ENCODE measurements at places on chromosomes 6 and 20.

GRCh38 chr20:59402681-59403080 lies 102.3 kb downstream of the EDN3 start:
- DNase-seq: peak; percentile 21

DNA sequence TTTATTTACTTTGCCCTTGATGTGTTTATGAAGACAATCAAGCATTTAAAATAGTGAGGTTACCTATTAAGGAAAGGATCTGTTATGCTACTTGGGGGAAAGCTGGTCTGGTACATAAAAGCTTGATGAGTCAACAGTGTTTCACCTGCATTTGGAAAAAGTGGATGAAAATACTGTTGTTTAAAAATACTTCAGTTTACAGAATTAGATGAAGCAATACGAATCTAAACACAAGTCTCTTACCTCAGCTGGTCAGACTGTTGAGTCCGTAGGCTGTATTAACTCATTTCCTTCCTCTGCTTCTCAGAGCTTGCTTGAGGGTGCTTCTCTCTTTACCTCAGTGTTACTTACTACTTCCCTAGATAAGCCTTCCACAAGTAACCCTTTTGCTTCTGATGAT lies 36.1 kb downstream of the NKX2-4 start:
- no peak for DNase-seq

GRCh38 chr6:95577304-95578105 lies at the start of gene MANEA:
Gene MANEA, plus strand, starts transcription at chr6:95577535. Its CDS starts 8,905 bp downstream, at chr6:95586440.
- DNase-seq: peak; percentile 69

GRCh38 chr6:37615564-37616340 lies 81.9 kb downstream of the MDGA1 start:
- no peak for DNase-seq

GRCh38 chr20:62145688-62146018 lies 2.1 kb downstream of the SS18L1 start:
- DNase-seq: no peak

- DNase-seq: no peak
These were observed 142.1 kb upstream of the MLN start for GRCh38 chr6:33945931-33946330.

DNA sequence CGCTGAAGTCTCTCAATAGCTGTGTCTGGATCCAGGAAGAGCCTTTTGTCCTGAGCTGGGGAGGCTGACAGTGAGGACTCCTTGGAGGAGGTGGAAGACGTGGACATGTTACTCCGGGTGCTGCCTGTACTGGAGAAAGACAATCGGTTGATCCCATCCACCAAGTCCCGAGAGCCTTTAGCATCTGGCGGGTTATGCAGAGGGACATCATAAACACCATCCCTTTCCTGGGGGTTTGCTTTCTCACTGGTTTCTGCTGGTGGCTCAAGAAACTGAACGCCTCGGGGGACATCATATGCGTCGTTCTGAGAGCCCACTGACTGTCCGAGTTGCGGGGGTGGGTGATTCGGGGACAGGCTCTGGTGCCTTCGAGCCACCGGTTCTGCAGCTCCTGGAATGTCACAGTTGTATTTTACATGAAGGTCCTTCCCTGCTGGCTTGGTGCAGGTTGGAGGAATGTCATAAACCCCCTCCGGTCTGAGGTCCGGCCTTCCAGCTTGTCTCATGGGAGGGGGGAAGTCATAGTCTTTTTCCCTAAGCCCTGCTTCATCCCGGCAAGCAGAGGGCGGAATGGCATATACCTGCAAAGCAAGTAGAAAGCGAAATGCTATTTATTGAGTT lies 41.7 kb downstream of the NEDD9 start:
- no peak for DNase-seq

- no peak for DNase-seq
These were observed 23.2 kb downstream of the RBCK1 start for GRCh38 chr20:431012-431904.

DNA sequence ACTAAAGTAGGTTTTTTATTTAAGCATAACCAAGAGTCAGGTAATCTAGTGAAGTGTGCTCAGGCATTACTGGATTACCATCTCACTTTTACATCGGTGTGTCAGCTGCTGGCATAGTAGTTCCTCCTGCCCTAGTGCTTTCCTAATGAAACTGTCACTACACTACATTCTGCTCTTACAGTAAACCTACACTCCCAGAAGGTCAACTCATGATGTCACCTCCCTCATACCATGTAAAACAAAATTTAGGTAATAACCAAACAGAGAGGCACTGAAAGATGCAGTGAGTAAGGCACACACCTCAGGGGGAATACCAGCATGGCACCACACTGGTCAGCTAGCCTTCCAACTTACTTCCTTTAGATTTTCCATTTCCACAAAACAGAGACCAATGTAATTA lies 23.3 kb downstream of the HUS1B start:
- DNase-seq: no peak

DNA sequence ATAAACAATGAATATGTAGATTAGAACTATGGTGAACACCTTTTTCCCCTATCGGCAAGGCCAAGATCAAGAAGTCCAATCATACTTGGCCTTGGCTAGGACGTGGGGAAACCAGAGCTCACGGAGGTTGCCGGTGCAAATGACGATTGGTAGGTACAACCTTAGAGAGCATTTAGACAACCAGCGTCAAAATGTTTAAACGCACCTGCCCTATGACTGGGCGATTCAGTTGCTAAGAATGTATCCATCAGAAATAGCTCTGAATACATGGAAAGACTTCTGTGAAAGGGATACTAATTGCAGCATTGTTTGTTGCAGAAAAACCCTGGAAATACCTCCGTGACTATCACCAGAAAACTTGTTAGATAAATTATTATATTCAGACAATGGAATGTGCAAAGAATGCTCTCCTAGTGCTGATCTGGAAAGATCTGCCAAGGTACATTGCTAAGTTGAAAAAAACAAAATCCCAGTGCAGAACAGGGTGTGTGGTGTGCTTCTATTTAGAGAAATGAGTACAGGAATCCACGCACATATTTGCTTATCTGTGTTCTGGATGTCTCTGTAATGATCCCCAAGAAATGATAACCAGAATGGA lies 48.0 kb upstream of the PTPN1 start:
- DNase-seq: no peak

DNA sequence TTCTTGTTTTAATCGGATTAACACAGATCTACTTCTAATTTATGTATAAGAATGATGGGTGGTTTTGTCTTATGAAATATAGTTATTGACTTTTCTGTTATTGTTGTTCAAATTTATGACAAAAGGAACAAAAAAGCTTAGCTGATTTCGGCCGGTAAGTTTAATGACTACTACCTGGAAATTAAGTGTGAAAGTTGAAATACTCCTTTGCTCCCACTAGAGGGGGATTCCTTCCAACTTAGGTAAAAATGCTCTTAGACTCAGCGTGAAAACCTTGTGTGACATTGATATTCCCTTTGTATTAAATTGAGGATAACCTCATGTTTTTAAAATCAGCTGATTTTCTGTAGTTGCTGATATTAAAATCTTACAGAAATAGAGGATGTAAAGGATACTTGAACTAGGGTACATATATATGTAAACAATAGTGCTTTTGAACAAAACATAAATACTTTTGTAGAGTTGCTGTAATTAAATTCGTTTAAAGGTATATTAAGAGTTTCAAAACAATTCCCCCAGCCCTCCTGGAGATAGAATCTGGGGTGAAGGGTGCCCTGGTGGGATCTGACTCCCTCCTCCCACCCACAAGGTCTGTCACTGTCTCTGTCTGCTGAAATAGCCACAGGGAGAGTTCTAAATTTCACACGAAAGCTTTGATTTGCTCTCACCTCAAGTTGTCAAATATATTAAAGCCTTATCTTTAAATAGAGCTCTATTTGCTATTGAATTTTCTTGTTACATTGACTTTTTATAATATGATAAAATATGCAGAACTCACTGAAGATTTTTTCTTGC lies 257.5 kb downstream of the ARID1B start:
- no peak for DNase-seq

GRCh38 chr6:84258268-84258667 lies 30.8 kb upstream of the CEP162 start:
- no peak for DNase-seq

DNA sequence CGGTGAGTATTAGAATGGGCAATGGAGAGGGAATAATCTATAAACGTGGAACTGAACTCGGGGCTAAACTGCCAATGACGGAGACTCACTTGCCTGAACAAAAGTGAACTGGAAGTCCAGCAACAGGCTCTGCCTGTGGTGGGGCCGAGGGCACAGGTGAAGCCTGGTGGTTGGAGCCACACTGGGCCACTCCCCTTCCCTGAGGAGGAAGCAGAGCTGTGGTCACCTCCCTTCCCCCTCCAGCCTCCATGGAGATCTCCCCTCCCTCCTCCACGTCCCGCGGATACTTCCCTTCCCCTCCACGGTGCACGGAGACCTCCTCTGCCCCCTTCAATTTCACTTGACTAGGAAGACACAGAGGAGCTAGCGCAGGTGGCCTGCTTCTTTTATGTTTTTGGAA lies 14.7 kb upstream of the DSP start:
- DNase-seq: no peak

DNA sequence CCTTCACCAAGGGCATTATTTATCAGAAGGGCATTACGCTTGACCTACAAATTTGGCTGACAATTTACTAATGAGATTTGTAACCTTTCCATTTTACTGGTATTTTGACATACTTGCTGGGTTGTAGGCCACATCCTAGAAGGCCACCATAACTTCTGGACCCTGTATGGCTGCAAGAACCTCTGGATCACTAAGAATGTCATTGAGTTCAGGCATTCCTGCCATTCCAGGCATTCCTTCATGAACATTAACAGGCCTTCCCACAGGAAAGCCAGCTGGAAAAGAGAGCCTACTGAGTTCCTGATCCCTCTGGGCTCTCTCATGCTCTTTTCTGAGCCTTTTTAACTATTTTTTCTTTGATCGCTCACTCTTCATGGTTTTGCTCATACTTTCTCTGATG lies 28.4 kb upstream of the SLC35A1 start:
- DNase-seq: no peak

GRCh38 chr6:142376800-142377496 lies 75.1 kb downstream of the ADGRG6 start:
- DNase-seq: no peak

GRCh38 chr6:20929283-20929682 lies 395.0 kb downstream of the CDKAL1 start:
- no peak for DNase-seq

- DNase-seq: no peak
These were observed 26.9 kb downstream of the ARMC2 start for GRCh38 chr6:108875161-108875555.

GRCh38 chr6:38518511-38519304 lies 121.0 kb downstream of the BTBD9 start:
- no peak for DNase-seq

- no peak for DNase-seq
These were observed 222.7 kb upstream of the GMDS start for GRCh38 chr6:2467929-2468600.

GRCh38 chr6:7640607-7641577 lies 50.9 kb downstream of the SNRNP48 start:
- no peak for DNase-seq

- no peak for DNase-seq
These were observed 98.8 kb upstream of the HDGFL1 start for GRCh38 chr6:22470454-22471131.

GRCh38 chr6:36196113-36196879 lies at the start of gene BRPF3:
Gene BRPF3, plus strand, starts transcription at chr6:36196744. Its CDS starts 3,579 bp downstream, at chr6:36200323.
- DNase-seq: peak; percentile 24

GRCh38 chr20:8082989-8083388 lies 49.1 kb upstream of the PLCB1 start:
- peak; percentile 82 for DNase-seq

GRCh38 chr6:36230371-36230770 lies 33.8 kb downstream of the BRPF3 start:
- DNase-seq: no peak

- no peak for DNase-seq
These were observed 261.9 kb downstream of the PHF3 start for GRCh38 chr6:63897459-63897858.

DNA sequence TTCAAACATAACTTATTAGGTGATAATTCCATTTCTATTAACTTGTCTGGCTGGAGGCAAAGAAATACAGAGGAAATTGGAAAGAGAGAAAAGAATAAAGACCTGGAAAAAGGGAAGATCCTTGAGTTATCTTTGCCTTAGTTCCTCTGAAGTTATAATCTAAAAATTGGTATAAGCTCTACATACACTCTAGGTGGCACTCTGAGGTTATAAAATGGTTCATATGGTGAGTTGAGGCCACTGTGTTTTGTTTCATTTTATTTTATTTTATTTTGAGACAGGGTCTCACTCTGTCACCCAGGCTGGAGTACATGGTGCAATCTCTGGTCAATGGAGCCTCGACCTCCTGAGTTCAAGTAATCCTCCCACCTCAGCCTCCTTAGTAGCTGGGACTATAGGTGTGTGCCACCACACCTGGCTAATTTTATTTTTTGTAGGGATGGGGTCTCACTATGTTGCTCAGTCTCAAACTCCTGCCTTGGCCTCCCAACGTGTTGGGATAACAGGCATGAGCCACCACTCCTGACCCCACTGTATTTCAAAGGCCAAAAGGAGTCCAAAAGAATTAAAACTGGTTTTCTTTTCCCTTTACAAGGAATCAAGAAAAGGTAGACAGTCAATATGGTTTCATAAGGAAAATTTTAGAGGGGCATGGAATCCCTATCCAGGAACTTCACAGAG lies 19.4 kb downstream of the GPX6 start:
- DNase-seq: no peak

GRCh38 chr6:158793432-158793831 lies 25.7 kb downstream of the EZR start:
- DNase-seq: no peak

DNA sequence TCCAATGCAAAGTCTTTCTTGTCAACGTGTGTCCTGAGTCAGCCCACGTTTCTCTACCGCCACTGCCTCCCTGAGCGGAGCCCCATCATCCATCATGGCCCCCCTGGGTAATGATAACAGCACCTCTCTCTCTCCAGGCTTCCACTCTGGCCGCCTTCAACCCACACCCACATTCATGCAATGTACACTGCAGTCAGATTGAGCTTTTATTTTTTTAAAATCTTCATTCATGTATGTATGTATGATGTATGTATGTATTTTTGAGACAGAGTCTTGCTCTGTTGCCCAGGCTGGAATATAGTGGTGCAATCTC lies 245.2 kb downstream of the PREX1 start:
- DNase-seq: no peak

- no peak for DNase-seq
These were observed 1.3 kb downstream of the OXT start for GRCh38 chr20:3072530-3073250.

DNA sequence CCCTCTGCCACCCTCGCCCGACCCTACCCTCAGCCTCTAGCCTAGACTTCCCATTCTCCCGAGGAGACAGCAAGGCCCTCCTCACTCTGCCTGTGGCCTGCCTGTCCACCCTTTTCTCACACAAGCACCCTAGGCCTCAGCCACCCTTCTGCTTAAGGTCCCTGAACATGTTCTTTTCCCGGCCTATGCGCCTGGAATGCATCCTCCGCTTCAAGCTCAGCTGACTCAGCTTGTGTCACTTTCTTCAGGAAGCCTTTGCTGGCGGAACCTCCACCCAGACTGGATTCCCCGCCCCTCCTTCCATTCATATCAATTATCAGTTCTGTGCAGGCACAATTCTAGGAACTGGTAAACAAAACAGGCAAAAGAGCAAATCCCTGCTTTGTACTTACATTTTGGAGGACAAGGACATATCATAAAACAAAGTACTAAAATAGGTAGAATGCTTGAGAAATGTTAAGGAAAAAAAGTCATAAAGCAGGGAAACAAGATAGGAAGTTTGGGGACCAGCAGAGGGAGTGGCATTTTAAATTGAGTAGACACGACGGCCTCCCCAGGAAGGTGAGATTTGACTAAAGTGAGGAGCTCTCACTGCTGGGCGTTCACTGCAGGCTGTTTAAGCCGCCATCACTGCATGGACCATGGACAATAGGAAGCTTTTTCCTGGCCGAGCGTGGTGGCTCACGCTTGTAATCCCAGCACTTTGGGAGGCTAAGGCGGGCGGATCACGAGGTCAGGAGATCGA lies 17.9 kb upstream of the SNHG17 start:
- DNase-seq: no peak
